Fibroblast of lung (primary cell): ENCODE measurements at places on chromosomes 7 and 10. TPM values are rescaled to one million over a fixed set of nuclear protein-coding genes. Genes with fewer than 3 reads are reported as not detected.
A peak's percentile ranks its signal among the peaks of the same experiment; 100 is the strongest.

CTTNBP2 gene
- polyA plus RNA-seq: 12.0 and 15.7 TPM in 2 replicates

PHKG1 gene
- polyA plus RNA-seq: 0.23 and 0.41 TPM in 2 replicates

AGFG2 gene
- polyA plus RNA-seq: 2.4 and 3.2 TPM in 2 replicates

VWDE gene
- 0.07 and 0.09 TPM in 2 replicates for polyA plus RNA-seq

GRCh38 chr10:126895214-126895781 is 9.9 kb upstream of the DOCK1 start:
- DNase-seq: no peak

DNA sequence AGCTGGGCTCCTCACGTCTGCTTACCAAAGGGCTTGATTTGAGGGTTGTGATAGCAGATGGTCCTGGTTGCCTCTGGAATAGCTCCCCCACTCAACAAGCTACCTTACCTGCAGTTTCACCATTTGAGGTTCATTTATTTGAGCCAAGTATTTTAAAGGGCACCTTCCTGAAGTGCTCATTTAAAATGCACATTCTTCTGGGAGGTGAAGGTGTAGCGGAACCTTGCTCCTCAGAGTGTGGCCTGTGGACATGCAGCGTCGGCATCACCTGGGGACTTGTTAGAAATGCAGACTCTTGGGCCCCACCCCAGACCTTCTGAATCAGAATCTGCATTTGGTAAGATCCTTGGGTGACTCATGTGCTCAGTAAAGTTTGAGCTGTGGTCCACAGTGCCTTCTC is 2.3 kb downstream of the CDH23 start:
- DNase-seq: no peak

GRCh38 chr10:8543361-8544056 is 489.0 kb downstream of the GATA3 start:
- no peak for DNase-seq

DNA sequence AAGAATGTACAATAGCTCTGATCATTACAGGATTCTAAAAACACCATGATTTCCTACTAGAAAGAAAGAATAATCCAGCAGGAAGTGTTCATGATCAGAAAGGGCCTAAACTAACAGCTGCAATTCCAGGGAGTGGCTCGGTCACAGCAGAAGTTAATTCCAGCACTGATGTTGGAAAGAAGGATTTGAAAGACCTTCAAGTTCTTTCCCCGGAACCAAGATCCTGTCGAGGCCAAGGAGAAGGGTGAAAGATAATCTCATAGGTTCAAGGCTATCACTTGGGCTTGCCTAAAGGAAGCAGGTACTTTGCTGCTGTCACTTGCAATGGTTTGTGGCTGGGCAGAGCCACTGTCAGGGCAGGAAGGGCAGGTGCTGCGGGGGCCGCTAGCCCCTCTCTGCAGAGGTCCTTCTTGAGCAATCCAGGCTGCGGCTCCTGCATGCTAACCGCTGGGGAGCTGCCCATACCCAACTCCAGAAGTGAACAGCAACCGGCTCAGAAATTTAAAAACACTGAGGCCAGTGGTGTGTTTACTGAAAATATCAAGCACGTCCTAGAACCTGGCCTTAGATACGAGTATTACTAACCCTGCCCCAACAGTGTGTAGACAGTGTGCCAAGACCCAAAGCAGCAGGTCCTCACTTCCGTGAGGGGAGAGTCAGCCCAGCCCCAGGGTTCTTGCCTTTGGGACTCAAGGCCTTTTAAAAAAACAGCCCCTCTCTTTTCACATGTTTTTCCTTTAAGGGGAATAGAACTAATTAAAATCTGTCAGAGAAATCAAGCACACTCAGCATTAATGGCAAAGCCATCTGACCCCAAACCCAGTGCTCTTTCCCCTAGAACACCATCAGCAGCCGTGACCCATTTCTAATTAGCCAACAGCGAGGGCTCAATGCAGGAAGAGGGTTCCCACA is 76.8 kb downstream of the VIPR2 start:
- no peak for DNase-seq

GRCh38 chr10:34206078-34206934 is 608.8 kb downstream of the PARD3 start:
- no peak for DNase-seq

DNA sequence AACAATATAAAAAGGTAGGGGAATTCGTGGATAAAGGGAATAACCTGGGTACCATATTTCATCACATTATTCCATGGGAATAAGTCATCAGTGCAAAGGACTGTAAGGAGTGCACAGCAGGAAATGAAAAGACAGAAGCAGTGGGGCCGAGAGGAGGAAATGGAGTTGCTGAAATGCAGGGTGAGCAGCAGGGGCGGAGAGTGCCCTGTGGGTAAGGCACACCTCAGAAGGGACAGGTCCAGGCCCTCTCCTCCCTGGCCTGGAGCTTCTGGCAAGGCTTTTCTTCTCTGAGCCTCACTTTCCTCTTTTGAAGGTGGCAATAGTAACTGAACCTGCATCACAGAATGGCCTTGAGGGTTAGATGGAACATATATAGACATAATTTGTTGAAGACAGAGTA is 26.2 kb downstream of the IKZF1 start:
- DNase-seq: no peak

DNA sequence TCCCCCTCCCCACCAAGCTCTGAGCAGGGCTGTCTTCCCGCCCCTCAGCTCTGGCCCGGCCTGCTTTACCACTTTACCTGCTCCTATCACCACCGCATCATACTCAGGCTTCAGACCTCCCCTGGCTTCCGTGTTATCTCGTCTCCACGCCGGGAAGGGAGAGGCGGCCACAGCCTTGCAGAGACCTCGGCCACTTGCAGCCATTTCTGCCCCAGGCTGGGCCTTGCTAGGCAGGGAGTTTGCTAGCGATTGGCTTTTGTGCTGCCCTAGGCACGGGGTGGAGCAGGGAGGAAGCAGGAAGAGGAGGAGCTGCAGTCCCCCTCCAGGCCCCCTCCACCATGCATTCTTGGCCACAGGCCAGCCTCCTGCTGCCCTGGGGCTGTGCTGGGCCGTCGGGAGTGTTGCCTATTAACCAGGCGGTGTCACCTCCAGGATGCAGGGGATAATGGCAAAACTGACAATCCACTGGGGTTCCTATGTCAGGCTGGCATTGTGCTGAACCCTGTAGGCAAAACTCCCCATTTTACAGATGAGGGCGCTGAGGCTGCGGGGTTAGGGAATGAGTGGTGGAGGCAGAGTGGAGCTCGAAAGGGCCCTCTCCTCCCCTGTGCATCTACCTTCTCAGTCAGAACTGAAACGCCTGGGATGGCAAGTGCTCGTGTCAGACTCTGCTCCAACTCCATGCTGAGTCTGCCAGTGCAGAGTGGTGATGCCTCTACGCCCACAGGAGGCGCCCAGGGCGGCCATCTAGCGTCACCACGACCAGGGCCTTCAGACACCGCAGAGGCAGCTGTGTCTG is at the start of gene PYROXD2:
PYROXD2 (minus strand) TSS at position 251 of the 799 bp plus-strand sequence; CDS start at position 204, 47 bp downstream.
- DNase-seq: peak; percentile 91

- no peak for DNase-seq
Measured at GRCh38 chr10:119502209-119502608, 40.3 kb downstream of the RGS10 start.

GRCh38 chr10:7492660-7493046 is 81.8 kb upstream of the SFMBT2 start:
- no peak for DNase-seq

DNA sequence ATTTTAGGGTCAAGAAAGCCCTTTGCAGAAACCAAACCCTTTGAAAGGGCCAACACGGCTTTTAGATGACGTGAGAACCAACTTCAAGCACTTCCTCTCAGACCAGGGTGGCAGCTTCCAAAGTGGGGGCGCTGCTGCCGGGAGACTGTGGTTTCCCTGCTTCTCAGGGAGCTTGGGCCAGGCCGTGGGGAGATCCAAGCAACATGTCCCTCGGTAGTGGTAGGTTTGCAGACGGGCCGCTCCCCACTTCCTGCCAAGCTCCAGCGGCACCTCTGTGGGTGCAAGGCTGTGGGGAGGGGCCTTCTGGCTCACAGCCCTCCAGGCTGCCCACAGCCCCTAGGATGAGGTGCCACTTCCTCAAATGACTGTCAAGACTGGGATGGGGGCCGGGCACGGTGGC is 132.4 kb downstream of the FAM53B start:
- no peak for DNase-seq

DNA sequence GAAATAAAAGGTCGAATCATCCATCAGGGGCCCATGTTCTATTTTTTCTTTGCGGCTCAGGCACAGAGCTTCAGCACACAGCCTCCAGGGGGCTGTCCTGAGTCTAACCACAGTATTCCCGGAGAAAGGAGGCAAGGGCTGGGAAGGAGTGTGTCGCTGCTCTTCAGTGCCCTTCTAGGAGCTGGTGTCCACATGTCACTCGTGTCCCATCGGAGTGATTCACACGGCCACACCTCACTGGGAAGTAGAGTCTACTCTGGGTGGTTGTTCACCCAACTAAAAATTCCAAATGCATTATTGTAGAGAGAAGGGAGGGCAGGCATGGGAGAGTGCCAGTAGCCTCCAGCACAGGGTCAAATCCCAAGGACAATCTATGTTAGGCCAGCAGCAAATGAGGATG is 114.8 kb upstream of the LANCL2 start:
- DNase-seq: no peak

GRCh38 chr7:158314394-158314793 is 273.2 kb downstream of the PTPRN2 start:
- DNase-seq: no peak
